ENCODE measurements at places on chromosomes 2 and 18.

DNA sequence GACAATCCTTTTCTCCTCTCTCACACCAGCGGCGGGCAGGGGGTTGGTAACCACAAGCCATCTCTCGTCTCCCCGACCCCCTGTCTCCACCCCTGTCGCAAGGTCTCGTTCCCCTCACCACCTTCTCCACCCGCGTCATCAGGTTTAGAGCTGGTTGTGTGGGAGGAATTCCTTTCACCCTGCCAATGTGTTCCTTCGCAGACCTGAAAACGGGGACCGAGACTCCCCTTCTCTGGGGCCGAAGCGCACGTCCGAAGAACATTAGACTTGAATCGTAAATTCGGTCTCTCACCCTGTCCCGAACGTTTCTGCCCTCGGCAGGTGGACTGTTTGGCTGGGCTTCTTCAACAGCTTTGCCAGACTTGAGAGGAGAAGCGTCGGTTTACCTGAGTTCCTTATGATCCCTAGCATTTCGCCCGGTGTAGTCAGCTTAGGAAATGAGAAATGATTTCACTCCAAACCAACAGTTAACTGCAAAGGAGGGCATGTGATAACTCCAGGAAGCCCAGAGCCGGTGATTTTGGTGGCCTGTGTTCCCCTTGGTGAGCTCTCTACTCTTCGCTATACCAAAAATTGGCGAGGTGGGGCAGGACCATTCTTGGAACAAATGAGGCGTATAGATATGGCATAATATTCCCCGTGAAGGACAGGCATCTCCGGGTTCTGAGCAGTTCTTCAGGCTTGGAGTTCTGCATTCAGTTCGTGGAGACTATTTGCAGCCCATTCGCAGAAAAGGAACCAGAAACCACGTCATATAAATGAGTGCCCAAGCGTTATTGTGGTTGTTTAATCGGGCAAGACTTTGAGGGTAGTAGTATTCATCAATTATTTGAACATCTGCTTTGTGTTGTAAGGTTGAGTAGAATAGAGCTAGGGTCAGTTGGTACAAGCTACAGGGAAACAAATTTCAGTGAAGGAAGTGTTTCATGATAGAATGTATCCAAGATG is 694 bp downstream of the CFAP36 start:
- no peak for DNase-seq

DNA sequence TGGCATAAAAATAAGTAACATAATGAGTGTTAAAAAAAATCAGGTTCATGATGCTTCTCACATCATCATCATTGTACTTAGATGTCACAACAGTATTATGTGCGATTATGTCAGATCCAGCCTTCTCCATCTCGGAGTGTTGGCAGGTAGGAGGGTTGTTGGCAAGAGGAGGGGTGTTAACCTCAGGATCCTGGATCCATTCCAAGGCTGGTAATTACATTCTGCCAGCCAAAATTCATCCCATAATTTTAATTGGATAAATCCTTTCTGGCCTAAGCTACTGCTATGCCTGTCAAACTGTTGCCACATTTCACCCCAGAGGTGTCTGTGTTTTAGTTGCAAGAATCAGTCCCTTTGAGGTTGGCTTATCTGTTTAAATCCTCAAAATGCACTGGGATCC is 891 bp upstream of the FTCDNL1 start:
- DNase-seq: no peak

GRCh38 chr2:46499392-46499785 is 20.0 kb downstream of the TMEM247 start:
- DNase-seq: no peak

- no peak for DNase-seq
These were observed 280.5 kb downstream of the NRXN1 start for GRCh38 chr2:50751311-50752031.

DNA sequence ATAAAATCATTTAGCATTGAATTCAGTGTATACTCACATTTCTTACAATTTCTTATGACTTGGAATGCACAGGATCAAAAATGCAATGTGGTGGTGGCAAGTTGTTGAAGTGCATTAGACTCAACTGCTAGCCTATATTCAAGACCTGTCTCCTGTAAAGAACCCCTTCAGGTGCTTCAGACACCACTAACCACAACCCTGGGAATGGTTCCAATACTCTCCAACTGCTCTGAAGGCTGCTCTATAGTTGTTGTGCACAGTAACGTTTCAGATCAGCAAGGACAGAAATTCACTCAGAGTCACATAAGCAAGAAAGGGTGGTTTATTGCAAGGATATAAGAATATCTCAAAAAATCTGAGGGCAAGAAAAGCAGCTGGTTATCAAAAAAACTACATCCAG is 6.5 kb downstream of the GKN1 start:
- no peak for DNase-seq
